Osteoblast (primary cell): ENCODE measurements at places on chromosomes 2 and 18. TPM values are rescaled to one million over a fixed set of nuclear protein-coding genes. Genes with fewer than 3 reads are reported as not detected.

The GKN2 gene
- not detected in 2 replicates for total RNA-seq

DNA sequence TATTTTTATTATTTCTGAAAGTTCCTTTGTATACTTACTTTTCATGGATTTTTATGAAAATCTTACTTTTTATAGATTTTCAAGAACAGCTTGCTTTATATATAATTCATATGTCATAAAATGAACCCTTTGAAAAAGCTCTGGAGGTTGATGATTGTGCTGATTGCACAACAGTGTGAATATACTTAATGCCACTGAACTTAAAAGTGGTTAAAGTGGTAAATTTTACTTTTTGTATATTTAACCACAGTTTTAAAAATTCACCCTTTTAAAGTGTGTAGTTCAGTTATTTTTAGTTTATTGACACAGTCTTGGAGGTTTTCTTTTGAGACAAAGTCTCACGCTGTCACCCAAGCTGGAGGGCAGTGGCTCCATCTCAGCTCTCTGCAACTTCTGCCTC lies 8.4 kb downstream of the SANBR start:
- no peak for DNase-seq

- DNase-seq, result no peak
Observed at GRCh38 chr2:234286956-234287355, 209.9 kb downstream of the ARL4C start.

GRCh38 chr2:47310801-47311560 lies 92.0 kb upstream of the MSH2 start:
- no peak for DNase-seq

The ST6GAL2 gene
- total RNA-seq, result 0.36 TPM in 1 of 2 replicates, not detected in the other
